Pancreas (tissue), 10 donors: ENCODE measurements at places on chromosomes 11 and 22. TPM values are rescaled to one million over a fixed set of nuclear protein-coding genes. Genes with fewer than 3 reads are reported as not detected.

MRGPRX4 gene
- not detected for total RNA-seq

SCGB2A2 gene
- total RNA-seq: not detected

DNA sequence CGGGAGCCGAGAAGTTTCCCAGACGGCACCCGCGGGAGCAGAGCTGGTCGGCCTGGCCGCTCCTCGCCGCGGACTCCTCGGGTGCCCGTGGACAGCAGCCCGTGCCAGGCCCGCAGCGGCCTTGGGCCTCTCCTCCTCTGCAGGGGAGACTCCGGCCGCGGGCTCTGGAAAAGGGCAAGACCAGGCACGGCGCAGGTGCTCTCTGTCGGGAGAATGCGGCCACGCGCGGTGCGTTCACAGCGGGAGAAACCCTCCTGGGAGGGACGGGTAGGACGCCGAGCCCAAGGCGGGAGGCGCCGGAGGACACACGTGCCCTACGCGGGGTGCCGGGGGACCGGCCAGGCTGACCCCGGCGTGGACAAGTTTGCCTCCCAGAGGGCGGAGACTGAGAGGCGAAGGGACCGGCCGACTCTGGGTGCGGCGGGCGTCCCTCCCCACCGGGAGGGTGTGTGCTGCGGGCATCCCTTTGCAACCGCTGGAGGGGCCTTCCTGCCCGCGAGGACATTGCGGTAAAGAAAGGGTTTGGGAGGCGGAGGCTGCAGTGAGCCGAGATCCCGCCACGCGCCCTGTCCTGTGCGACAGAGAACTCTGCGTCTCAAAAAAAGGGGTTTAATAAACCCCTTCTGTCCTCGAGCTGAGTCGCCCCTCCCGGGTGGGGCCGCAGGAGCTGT is 2.3 kb downstream of the IFITM1 start:
- peak; percentile 82 for DNase-seq

GRCh38 chr22:43616645-43617044 is 195.5 kb downstream of the EFCAB6 start:
- DNase-seq: no peak

DNA sequence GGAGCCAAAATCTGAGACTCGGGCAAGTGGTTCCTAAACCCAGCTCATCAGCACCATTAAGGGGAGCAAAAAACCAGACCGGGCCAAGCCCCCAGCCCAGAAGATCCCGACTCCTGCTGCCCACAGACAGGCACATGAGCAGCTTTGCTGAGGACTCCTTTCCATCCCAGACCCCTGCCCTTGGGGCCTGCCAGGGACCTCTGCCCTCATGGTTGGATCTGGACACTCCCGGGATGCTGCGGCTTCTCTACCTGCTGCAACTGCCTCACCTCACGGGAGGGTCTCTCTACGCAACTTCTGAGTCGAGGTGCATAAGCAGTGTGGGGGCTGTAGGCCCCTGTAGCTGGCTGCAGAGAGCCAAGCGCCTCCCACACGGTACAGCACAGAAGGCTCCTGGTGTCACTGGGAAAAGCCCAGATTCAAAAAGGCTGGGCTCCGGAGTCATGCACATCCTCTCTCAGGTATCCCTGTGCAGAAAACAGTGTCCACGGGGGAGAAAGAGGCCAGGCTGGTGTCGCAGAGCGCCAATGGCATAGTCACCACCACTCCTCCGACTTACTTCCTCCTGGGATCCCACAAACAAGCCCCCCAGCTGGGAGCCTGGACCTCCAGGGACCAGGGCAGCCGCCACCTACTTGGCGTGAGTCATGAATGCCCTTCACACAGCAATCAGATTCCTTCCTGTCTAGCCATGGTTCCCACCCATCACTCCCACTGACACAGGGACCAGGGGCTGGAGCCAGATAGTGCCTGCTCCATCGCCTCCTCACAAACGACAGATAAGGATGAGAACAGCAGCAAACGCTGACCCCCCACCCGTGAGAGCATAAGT is 122.1 kb downstream of the BCR start:
- DNase-seq: no peak

MRGPRF gene
- 1.3 TPM for total RNA-seq

H19 gene
- 239 TPM for total RNA-seq

MS4A12 gene
- not detected for total RNA-seq

- DNase-seq: no peak
Observed at GRCh38 chr11:101574886-101575285, 8.9 kb downstream of the TRPC6 start.

DNA sequence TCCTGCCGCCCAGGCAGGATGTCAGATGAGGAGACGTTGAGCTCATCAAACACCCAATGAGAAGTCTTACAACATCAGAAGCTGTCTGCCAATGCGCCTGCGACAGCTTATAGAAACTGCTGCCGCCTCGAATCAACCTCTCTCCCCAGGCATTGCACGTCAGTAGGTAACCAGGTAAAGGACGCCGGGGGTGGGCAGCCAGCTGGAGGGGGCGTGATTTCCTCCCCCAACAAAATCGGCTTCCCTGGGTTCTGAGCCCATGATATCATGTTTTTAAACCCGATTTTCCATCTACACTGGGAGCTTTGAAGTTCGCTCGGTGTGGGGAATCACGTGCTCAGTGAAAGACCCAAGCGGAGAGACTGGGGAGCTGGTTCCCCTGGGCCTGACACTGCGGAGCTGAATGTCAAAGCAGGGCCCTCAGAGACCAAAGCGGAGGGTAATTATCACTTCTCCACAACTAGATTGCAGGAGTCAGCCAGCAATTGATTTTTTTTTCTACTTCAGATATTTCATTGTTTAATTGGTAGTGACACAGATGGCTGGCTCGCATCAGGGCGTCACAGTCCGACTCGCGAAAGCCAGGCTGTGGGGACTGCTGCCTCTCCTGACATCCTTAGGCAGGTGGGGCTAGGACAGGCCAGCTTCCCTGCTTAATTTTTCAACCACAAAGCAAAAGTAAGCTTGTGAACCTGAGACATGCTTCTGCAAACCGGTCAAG is 15.4 kb downstream of the FAM83F start:
- DNase-seq: no peak

DNA sequence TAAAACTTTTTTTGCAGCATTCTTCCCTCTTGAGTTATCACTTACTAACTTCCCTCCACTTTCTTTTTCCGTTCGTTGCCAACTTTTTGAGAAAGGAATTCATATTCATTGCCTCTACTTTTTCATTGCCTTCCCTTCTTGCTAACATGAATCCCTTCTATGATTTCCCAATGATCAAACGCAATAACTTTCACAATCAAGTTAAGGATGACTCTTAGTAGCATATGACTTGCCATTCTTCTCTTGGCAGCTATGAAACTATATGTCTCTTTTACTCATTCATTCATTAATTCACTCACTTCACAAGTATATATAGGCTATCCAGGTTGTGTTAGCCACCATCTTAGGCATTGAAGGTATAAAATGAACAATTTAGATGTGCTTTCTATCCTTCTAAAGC is 16.6 kb upstream of the ARHGAP20 start:
- no peak for DNase-seq

DNA sequence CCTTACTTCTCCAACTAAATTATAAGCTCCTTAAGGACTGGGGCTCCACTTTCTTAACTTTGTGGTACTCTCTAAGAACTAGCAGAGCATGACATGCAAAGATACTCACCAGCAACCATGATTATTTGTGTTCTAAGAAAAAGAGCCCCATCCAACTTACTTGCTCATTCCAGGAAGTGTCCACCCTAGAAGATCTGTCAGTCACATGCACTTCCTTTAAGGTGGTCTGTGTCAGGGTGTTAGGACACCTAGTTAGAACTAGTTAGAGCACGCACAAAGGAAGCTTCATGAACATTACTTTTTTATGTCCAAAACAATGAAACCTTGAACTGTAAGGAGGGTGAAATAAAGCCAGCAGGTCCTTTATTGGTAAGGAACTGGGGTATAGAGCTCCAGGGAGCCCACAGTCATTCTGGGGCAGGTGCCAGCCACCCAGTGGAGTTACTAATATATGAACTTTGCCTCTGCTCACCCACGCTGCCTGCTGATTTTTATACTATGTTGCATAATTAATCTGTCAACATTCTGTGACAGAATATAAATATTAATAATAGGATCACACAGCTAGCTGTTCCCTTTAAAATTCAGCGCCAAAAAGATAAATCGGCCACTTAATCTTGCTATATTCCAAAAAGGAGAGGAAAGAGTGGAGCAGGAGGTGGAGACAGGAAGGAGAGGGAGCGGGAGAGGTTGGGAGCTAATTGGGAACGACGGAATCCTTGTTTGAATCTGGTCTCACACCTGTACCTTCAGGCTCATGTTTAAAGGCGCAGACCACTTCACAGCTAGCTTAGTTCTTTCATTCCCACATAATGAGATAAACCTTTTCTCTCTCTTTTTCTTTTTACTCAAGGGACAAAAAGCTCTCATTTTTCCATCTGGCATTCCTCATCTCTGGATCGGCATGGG is 755.0 kb downstream of the OPCML start:
- DNase-seq: no peak
